Skeletal muscle tissue (tissue), 5 donors: ENCODE measurements at places on chromosomes 2 and 18. TPM values are rescaled to one million over a fixed set of nuclear protein-coding genes. Genes with fewer than 3 reads are reported as not detected.

ST8SIA3 gene
- total RNA-seq: not detected

CRYGC gene
- total RNA-seq: not detected

KCNF1 gene
- 1.6 TPM for total RNA-seq

RAB6C gene
- not detected for total RNA-seq

EMILIN1 gene
- 61.6 TPM for total RNA-seq

IL36RN gene
- not detected for total RNA-seq

SRBD1 gene
- 57.9 TPM for total RNA-seq

MTA3 gene
- 26.6 TPM for total RNA-seq

HDLBP gene
- total RNA-seq: 473 TPM

AQP12B gene
- total RNA-seq: not detected

CPLX4 gene
- not detected for total RNA-seq

LRRC30 gene
- 9.4 TPM for total RNA-seq

BUB1 gene
- total RNA-seq: 7.8 TPM

ANKRD44 gene
- 26.6 TPM for total RNA-seq

NRBP1 gene
- total RNA-seq: 81.4 TPM

TRIP12 gene
- total RNA-seq: 209 TPM

INPP1 gene
- total RNA-seq: 8.4 TPM

FAM110C gene
- under 0.01 TPM for total RNA-seq

SPEG gene
- 95.5 TPM for total RNA-seq

DAPL1 gene
- not detected for total RNA-seq

LIMS3 gene
- total RNA-seq: 1.6 TPM

GREB1L gene
- total RNA-seq: 12.5 TPM

DYNAP gene
- total RNA-seq: not detected

SP140 gene
- 0.52 TPM for total RNA-seq

ICA1L gene
- total RNA-seq: 9.9 TPM

KCMF1 gene
- total RNA-seq: 12.5 TPM

COLEC12 gene
- 39.1 TPM for total RNA-seq

MFSD2B gene
- total RNA-seq: 0.52 TPM

MCEE gene
- total RNA-seq: 15.7 TPM

CTLA4 gene
- total RNA-seq: not detected

XDH gene
- not detected for total RNA-seq

PXDN gene
- 106 TPM for total RNA-seq

CHRNA1 gene
- 48.0 TPM for total RNA-seq

REEP1 gene
- total RNA-seq: 24.0 TPM

SLC8A1 gene
- total RNA-seq: 45.9 TPM

TRABD2A gene
- 1.0 TPM for total RNA-seq

AGBL5 gene
- total RNA-seq: 6.8 TPM

TMEM198 gene
- 2.1 TPM for total RNA-seq

UGT1A3 gene
- not detected for total RNA-seq

EGR4 gene
- total RNA-seq: not detected

GRP gene
- not detected for total RNA-seq

ARHGAP25 gene
- 4.7 TPM for total RNA-seq

FBXO15 gene
- 1.0 TPM for total RNA-seq

CREG2 gene
- total RNA-seq: 1.6 TPM

CCDC85A gene
- 4.7 TPM for total RNA-seq

LRP1B gene
- 2.6 TPM for total RNA-seq

PLGLB2 gene
- total RNA-seq: 2.1 TPM

UGT1A8 gene
- not detected for total RNA-seq
